ENCODE measurements at places on chromosomes 4 and X. TPM values are rescaled to one million over a fixed set of nuclear protein-coding genes. Genes with fewer than 3 reads are reported as not detected.

Gene GPM6B
- not detected for total RNA-seq

- DNase-seq, result no peak
- H3K36me3 ChIP-seq, result no peaks in the 10 kb centered on the region
- H3K27ac ChIP-seq, result no peak overlapping the region
- H3K4me1 ChIP-seq, result peaks cover 7% of the 10 kb centered on the region
These were observed 3.7 kb downstream of the ZFP92 start for GRCh38 chrX:153414856-153415510.

Gene CLNK
- total RNA-seq, result not detected

- no peaks in the 10 kb centered on the region for H3K4me1 ChIP-seq
- H3K36me3 ChIP-seq, result no peaks in the 10 kb centered on the region
- H3K4me3 ChIP-seq, result no peak overlapping the region
- DNase-seq, result no peak
- no peaks in the 10 kb centered on the region for H3K27me3 ChIP-seq
These were observed 168.9 kb downstream of the TRIML1 start for GRCh38 chr4:188308142-188308541.

All from activated CD4-positive, alpha-beta memory T cell treated with anti-CD3 and anti-CD28 coated beads for 36 hours (primary cell).